SK-N-SH treated with all-trans-retinoic acid at 6 μM for 48 hours (cell line): ENCODE measurements at places on chromosomes 12 and 14.

- no peak for ATAC-seq
Measured at GRCh38 chr14:89432226-89432625, 15.2 kb upstream of the FOXN3 start.

GRCh38 chr14:70004791-70005190, 125.6 kb downstream of the SMOC1 start:
- no peak for ATAC-seq

- no peak for ATAC-seq
Measured at GRCh38 chr14:22966783-22967269, 9.9 kb upstream of the HAUS4 start.

DNA sequence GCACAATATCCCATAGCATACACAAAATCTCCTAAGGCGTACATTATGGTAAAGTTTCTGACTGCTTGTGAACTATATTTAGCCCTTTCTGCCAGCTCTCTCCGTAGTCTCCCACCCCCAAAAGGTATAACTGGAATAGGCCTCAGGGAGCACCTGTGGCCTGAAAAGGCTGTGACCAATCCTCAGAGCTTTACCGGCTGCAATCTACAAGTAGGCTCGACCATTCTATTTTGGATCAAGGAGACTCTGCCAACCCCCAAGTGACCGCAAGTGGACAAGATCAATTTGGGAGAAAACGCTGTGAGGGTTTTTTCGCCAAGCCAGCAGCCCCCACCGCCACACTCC, 1.2 kb downstream of the PPTC7 start:
- ATAC-seq: peak; percentile 2; the same call in 1 of the 3 replicates

- no peak for ATAC-seq
Measured at GRCh38 chr12:61998791-61999190, 261.4 kb upstream of the USP15 start.

DNA sequence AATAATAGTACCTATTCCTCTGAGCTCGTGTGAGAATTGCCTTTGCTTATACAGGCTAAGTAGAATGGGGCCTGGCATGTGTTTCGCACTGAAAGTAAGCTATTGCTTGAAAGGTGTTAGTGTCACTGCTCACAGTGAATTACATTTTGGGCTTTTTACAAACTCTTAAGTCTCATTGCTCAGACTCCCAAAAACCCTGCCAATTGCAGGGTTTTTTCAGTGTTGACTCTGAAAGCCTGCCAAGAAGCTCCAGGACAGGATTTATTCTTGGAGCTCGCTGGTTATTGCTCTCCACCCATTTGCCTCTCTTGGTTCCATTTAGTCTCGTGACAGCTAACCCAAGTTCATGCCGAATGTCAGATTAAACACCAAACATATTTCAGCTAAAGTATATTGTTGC, 39.8 kb downstream of the NOPCHAP1 start:
- ATAC-seq: no peak

DNA sequence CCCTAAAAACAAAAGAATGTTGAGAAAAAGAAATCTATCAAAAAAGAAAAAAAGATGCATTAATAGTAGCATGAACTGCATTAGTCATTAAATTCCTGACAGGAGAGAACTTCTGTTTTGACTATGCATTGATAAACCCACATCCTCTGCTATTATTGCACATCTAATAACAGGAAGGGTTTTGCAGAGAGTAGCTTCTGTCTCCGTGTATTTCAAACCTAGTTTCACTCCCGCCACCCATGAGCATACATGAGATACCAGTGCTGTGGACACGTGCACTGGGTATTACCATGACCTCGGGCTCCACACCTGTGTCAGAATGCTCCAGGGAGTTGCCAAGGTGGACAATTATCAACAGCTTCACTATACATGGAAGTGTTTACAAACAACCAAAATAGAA, 449.1 kb upstream of the SOX5 start:
- no peak for ATAC-seq

- ATAC-seq: no peak
Measured at GRCh38 chr14:33794791-33795305, 156.0 kb downstream of the EGLN3 start.

GRCh38 chr14:69048456-69048855, 69.4 kb upstream of the ACTN1 start:
- 0 out of 3 replicates have a peak, but pooled peaks have one; percentile 14 for ATAC-seq

DNA sequence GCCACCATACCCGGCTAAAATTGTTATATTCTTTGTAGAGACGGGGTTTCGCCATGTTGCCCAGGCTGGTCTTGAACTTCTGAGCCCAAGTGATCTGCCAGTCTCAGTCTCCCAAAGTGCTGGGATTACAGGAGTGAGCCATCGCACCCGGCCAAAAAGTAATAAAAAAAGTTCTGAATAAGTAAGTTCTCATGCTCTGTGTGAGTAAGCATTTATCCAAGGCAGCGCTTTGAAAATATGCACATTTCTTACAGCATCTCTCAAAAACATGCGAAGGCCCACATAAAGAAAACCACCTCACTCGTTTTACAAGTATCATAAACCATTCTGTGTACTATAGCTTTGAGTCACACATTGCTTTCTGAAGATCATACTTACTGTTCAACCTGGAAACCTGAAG, 8.6 kb downstream of the GIT2 start:
- ATAC-seq: no peak
